ENCODE measurements at places on chromosomes 3 and 15.
A peak's percentile ranks its signal among the peaks of the same experiment; 100 is the strongest.

- DNase-seq = no peak
Observed at GRCh38 chr3:117600112-117600511, 890.5 kb downstream of the TUSC7 start.

DNA sequence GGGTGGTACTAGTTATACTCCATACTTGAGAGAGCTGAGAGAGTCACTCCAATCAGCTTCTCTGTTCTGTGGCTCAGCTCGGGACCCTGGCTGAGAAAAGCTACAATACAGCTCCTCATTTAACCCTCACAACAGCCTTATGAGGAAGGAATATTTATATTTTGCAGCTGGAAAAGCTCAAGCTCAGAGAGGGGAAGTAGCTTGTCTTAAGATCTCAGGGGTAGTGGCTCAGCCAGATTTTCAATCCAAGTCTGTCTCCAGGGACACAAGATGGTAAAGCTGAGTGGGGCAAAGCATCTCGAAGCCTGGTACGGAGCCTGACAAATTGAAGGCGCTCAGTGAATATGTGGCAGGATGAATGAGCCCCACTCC lies 14.8 kb downstream of the SCAMP2 start:
- DNase-seq = no peak

GRCh38 chr3:354432-354831 lies 157.9 kb downstream of the CHL1 start:
- DNase-seq = peak; percentile 15

DNA sequence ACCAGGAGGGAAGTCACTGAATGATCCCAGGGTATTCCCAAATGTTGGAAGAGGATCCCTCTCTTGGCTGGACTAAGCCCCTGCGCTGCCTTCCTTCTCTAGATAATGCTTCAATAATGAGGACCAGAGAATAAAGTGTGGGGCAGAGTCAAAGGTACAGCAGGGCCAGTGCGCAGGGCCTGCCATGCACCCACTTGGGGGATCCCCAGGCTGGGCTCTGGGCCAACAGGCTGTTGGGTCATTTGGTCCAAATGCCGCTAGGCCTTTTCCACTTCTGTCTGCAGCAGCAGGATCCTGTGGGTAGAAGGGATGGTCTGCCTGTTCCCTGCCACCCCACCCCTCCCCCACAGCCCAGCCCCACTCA lies 5.7 kb upstream of the CLK3 start:
- no peak for DNase-seq
